Smooth muscle cell of trachea (primary cell): ENCODE measurements at places on chromosomes 13 and 19. TPM values are rescaled to one million over a fixed set of nuclear protein-coding genes. Genes with fewer than 3 reads are reported as not detected.

Gene GSX1
- not detected in 2 replicates for total RNA-seq

Gene ZNF667
- 3.9 and 7.6 TPM in 2 replicates for total RNA-seq

Gene RASGRP4
- not detected in 2 replicates for total RNA-seq

Gene F2RL3
- total RNA-seq, result 0.17 TPM in 1 of 2 replicates, not detected in the other

Gene NXNL1
- not detected in 2 replicates for total RNA-seq

Gene PRRG2
- total RNA-seq, result 0.29 and 1.2 TPM in 2 replicates

Gene CEACAM5
- not detected in 2 replicates for total RNA-seq

Gene OR7A5
- total RNA-seq, result not detected in 2 replicates

Gene CIRBP
- total RNA-seq, result 98.2 and 370 TPM in 2 replicates

Gene SHD
- total RNA-seq, result not detected in 2 replicates

Gene ZNF616
- 12.9 and 14.1 TPM in 2 replicates for total RNA-seq

Gene CYP4F11
- total RNA-seq, result not detected in 2 replicates

Gene IRGC
- under 0.01 TPM in 1 of 2 replicates, not detected in the other for total RNA-seq

Gene USF2
- total RNA-seq, result 45.2 and 68.0 TPM in 2 replicates

Gene WDR88
- not detected in 2 replicates for total RNA-seq
